ENCODE measurements at places on chromosomes 5 and 9.

DNA sequence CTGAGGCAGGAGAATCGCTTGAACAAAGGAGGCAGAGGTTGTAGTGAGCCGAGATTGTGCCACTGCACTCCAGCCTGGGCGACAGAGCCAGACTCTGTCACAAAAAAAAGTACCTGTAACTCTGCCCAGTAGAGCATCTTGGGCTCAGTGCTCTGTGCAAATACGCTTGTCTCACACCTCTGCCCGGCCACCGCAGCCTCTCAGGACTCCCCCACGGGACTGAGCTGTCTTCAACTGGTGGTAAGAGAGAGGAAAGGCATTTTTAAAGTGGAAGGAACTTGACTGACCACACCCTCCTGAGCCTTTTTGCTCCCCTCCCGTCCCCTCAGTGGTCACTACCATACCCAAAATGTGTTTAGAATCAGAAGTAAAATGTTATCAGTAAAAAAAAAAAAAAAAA is 174.3 kb upstream of the PIK3R1 start:
- peak; percentile 39 for DNase-seq

DNA sequence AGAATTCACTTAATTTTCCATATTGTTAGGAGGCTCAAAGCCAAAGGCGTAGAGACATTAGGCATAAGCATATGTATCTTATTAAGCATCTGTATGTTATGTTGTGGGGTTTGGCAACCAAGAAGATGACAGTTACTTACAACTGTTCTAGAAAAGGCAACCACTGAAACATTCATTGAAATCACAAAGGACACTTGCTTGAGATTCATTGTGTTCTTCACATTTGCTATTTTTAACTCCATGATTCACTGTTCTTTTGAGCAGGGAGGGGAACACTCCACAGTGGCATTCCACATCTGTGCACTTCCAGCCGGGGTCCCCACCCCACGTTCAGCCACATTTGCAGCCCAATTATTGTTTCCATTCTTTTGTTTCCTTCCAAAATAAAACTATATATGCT is 107.1 kb downstream of the PALM2AKAP2 start:
- no peak for DNase-seq

DNA sequence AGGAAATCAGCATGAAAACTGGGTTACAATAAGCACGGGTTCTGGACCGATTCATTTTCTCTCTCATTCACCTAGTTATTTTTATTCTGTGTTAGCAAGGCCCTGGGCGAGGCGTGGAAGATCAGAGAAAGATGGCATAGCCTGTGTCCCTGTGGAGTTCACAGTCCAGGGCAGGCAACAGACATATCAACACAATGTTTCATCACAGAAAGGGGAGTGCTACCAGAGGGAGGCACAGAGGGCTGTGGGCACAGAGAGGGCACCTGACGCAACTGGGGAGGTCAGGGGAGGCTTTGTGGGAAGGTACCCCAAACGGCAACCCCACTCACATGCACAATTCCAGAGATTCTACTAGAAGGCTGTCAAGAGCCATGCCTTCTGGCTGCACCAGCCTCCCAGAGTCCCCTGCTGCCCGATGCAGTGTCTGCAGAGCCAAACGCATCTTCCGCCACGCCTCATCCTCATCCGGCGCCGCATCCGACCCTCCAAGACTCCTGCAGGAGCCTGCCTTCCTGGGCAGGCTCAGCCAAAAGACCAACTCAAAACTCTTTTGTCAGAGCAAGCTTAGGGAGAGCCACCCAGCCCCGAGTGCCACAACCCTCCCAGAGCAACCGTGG is 1.4 kb downstream of the FAM193B start:
- no peak for DNase-seq

- no peak for DNase-seq
Observed at GRCh38 chr5:139823757-139824355, 28.2 kb downstream of the PSD2 start.

- DNase-seq, result no peak
Observed at GRCh38 chr9:86604741-86605140, 250.5 kb upstream of the TUT7 start.

GRCh38 chr9:93064392-93065134 is 6.1 kb downstream of the SUSD3 start:
- peak; percentile 92 for DNase-seq

DNA sequence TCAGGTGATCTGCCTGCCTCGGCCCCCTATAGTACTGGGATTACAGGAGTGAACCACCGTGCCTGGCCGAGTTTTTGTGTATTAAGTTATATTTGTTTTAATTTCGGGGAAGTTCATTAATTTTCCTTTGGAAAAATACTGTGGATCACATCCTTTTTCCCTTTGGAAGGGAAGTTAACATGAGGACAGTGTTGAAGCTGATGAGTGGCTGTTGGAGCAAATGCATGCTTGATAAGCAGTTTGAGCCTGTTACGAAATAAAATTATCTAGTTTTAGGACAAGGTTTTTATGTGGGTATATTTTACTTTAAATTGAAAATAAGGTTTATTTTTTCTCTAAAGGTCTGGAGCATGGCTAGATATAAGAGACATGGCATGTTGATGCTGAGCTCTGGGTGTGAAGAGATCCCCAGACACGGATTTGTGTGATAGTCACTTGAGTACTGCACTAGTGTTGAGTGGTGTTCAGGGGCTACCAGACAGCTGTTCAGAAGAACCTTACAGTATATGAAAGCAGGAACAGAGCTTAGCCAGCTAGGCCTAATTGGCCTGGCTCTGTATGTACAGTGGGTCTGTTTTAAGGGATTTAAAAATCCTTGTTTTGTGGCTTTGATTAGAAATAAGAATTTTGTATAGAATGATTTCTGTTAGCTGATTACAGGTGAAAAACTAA is 17.4 kb downstream of the LMNB1 start:
- DNase-seq, result no peak

DNA sequence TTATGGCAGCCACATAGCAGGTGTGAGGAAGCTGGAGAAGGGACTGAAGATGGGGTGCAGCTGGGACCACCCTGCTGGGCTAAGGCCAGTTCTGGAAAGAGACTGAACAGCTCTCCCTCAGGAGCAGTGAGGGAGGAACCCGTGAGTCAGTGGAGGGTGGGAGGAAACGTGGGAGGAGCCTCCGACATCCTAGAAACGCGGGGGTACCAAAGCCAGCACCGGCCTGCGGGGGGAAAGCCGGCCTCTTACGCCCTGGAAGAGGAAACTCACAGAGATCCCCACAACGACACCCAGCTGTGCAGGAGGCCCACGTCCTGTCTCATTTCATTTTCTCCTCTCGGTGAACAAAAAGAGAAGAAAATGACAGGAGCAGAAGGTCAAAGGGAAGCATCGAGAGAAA is 185.8 kb upstream of the IRX4 start:
- no peak for DNase-seq

DNA sequence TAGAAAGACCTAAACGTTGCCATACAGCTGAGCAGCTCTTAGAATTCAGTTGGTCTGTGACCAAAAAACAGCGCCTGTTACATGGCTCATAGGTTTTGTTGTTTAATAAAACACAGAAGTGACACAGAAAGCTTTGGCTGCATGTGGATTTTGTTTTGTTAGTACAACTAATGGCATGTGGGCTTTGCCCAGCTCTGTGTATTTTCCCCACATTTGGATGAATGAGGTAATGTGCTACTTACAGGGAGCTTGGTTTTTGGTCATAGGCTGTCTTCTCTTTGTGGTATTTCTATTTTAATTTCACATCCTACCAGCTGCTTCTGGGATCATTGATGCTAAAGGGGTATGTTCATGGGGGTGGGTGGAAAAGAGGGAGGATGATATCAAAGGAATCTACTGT is 37.0 kb upstream of the POU4F3 start:
- DNase-seq, result no peak

DNA sequence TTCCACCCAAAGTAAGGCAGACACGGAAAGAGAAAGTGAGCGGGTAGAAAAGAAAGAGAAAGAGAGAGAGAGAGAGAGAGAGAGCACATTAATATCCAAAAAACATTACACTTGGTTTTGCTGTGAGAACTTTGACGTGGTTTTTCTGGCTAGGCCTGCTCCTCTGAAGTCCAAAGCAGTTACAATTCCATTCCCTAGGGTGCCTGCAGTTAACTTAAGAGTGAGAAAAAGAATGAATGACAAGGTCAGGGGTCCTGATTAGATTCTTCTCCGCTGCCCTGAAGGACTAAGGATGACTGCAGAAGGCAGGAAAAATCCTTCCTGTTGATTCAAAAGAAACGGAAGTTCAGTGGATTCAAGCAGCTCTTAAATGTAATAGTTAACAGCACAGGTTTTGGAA is 589.8 kb downstream of the PRELID2 start:
- no peak for DNase-seq

DNA sequence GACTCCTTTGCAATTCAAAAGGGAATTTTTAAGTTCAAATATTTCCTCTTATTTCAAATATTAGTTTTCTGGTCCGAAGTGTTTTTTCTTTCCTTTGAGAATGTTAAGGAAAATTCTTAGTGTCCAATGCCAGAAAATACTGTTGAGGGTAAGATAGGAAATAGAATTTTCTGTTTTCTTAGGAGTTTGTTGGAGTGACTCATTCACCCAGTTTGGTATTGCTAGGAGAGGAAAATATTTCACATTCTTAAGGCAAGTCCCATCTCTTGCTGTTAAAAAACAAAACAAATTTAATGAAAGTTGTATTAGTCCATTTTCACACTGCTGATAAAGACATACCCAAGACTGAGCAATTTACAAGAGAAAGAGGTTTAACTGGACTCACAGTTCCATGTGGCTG is 349.2 kb upstream of the ADAMTSL1 start:
- DNase-seq, result no peak

GRCh38 chr5:112787261-112787660 is 49.6 kb downstream of the APC start:
- no peak for DNase-seq

GRCh38 chr5:80117446-80117845 is 82.3 kb downstream of the THBS4 start:
- DNase-seq, result no peak
